ENCODE measurements at places on chromosomes 2 and 18.

DNA sequence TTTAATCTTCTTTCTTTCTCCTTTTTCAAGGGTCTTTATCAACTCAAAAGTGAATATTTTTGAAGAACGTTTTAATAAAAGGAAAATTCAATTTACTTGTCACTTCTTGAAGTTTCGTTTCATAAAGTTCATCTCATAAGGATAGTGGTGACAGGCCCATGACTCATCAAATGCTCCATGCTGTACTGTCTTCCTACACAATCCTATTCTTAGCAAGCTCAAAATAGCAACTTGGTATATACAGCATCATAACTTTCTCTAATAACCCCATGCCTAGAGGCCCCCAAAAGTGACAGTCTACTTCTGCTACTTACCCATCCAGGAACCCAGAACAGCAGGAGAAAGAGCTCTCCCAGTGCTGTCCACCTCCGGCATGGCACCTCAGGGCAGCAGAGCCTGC, 7.7 kb downstream of the FBXO15 start:
- peak; percentile 68 for DNase-seq

GRCh38 chr18:76451396-76452331, 43.4 kb downstream of the ZNF516 start:
- DNase-seq = no peak

DNA sequence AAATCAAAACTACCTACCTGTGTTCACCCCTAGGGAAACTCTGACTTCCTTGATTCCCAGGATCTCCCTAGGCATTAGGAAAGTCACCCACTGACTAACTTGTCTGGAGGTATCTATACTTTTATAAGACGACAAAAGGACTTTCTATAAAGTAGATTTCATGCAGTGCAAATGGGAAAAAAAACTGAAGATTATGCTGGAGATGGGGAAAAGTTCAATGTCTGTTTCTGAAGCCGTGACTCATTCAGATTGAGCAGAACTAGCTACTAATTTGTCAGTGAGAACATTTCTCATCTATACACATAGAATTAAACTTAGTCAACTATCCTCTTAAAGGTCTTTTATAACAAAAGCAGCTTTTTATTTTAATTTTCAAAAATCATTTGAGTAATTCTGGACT, 6.0 kb downstream of the SEPTIN10 start:
- peak; percentile 23 for DNase-seq

GRCh38 chr2:187395276-187396015, 52.6 kb downstream of the CALCRL start:
- no peak for DNase-seq

DNA sequence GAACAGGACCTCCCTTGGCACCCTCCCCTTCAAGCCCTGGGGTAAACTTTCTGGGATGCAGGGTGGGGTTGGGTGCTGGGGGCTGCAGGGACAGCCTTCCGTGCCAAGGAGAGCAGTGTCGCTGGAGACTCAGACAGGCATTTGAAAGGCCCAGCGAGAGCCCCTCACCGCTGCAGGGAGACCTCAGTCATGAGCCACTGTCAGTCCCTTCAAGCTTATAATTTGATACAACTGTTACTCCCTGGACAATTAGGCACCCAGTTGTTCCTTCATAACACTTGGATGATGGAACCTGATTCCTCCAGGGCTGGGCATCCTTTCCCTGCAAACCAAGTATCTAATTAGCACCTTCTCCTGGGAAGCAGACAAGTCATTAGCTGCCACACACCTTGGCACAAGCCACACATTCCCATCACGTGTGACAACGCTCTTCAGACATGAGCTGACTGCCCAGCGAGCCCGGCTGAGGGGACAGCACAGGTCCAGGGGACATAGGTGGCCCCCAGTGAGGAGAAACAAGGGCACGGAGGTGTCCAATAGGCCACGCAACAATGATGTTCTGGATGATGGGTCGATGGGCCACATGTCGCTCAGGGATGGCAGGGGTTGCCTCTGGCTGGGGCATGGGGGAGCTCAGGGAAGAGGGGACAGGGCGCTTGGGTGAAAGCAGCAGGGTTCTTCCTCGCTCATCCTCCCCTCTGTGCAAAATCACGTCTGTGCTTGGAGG, 59.6 kb downstream of the KCNF1 start:
- no peak for DNase-seq

- DNase-seq = peak; percentile 69
Measured at GRCh38 chr18:7789856-7790552, 222.9 kb downstream of the PTPRM start.

GRCh38 chr2:28300485-28301341, 91.9 kb upstream of the FOSL2 start:
- DNase-seq = peak; percentile 31

DNA sequence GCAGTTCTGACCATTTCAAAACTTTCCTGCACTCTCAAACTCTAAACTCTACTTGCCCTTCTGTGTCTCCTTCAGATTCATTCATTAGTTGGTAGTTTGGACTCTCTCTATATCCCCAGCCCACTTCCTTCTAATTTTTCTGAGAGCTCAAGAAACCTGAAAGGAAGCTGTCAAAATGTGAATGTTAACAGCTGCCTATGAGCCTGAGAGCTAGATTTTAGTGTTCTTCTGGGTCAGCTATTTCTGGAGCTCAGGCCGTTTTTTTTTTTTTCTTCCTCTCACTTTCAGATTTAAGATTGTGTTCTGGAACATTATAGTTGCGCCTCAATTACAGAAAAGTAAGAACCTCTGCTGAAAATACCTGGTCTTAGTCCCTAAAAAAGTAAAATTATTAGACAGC, 73.1 kb downstream of the RTN4 start:
- DNase-seq = no peak

DNA sequence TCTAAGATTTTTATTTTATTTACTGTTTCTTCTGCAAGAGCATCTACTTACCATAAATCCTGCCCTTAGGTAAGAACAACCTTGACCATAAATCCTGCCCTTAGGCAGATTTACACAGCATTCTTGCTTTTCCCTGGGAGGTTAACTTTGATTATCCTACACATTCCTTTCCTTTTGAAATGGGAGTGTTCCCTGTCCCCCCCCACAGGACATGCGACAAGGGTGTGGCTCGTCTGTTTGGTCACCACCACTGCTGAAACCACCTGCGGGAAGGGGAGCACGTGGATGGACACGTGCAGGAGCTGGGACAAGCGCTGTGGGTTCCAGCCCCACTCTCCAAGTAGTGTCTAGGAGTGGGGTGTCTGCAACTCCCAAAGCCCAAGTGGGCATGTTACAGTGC, 239.3 kb upstream of the SP5 start:
- no peak for DNase-seq

GRCh38 chr2:232791518-232791917, 15.2 kb upstream of the KCNJ13 start:
- DNase-seq = no peak

GRCh38 chr2:69692424-69692823, 48.9 kb upstream of the AAK1 start:
- peak; percentile 72 for DNase-seq

DNA sequence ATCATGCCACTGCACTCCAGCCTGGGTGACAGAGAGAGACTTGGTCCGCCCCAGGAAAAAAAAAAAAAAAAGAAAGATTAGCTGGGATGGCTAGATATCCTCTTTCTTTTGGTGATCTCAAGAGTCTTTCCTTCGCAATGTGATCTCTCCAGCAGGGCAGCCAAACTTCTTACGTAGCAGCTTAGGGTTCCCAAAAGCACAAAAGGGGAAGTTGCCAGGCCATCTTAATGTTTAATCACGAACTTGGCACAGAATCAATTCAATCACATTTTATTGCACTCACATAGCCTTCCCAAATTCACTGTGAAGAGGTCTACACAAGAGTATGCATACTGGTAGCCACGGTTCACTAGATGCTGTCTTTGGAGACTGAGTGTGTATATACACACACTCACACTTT, 53.1 kb downstream of the VIL1 start:
- no peak for DNase-seq

GRCh38 chr2:72211777-72212485, 64.3 kb upstream of the CYP26B1 start:
- no peak for DNase-seq

GRCh38 chr2:98502556-98503335, 58.1 kb downstream of the INPP4A start:
- DNase-seq = peak; percentile 81
